ENCODE measurements at places on chromosomes 13 and 19.
A peak's percentile ranks its signal among the peaks of the same experiment; 100 is the strongest.

DNA sequence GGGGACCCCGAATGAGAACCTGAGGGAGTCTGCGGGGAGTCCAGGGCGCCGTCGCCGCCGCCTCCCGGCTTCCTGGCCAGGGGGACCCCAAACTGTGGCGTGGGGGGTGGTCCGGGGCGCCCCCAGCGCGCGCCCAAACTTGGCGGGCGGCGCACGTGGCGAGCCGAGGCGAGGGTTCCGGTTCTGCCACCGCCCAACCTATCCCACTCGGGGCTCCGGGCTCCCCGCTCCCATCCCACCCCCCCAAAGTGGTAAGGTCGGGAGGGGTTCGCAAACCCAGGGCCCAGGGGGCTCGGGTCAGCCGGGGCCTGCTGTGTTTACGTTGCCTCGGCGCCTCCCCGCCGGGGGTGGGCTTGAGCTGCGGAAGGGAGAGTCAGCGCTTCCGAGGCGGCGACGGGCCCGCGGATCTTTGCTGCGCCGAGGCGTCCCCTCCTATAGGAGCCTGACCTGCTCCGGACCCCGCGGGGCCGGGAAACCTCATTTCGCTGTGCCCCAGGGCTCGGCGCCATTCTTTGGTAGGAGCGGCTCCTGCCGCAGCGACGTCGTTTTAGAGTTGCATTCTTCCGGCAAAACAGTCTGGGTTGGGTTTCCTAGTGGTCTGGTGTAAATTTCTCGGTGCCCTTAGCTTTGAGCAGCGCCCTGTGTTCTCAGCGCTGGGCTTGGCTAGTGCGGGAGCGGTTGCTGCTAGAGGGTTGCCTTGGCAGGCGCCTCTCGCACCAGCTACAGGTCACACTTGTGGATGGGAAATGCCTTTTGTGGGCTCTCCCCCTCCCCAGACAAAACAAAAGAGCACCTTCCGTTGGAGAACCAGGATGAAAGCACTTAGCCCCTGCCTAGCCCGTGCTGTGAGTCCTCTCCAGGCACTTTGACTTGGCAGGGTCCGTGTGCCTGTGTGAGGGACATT, 1.2 kb downstream of the DAZAP1 start:
- peak; percentile 51 for DNase-seq

GRCh38 chr19:18634612-18635297, 2.1 kb upstream of the KLHL26 start:
- DNase-seq: no peak

- peak; percentile 75 for DNase-seq
Observed at GRCh38 chr13:50126993-50127725, 111.9 kb downstream of the KCNRG start.

GRCh38 chr13:79932556-79932955, 408.4 kb downstream of the SPRY2 start:
- DNase-seq: no peak

DNA sequence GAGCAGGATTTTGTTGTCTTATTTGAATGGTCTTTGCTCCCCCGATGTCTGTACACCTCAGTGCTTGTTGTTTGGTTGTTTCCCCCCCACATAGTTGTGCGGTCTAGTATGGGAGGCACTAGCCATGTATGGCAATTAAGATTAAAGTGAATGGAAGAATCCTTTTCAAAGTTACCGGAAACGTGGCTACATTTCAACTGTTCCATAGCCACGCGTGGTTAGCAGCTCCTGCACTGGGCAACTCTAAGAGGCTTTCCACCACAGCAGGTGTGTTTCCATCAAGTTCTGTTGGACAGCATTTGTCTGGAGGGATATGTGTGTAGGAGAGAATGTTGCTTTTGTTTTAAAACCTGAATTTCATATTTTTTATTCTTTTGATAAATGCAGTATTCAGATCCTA, 247.3 kb downstream of the GGACT start:
- DNase-seq: no peak

- DNase-seq: no peak
Observed at GRCh38 chr13:50629966-50630365, 213.5 kb downstream of the DLEU7 start.
